NCI-H1092 treated with DMSO at 0.1 percent for 48 hours (cell line): ENCODE measurements at places on chromosomes 13 and 19.

DNA sequence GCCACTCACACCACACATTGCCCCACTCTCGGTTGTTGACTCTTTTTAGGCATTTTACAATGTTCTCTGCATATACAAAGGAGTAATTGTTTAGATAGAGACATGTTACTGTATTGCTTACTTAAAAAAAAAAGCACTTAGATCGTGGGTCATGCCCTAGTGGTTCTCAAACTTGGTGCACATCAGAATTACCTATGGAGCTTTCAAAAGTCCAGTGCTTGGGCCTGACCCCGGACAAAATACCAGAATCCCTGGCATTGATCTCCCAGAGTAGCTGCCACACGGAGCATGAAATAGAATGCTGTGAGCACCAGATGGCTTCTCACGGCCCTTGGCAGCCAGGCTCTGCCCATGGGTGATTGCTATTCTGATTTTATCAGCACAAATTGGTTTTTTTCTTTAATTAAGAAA lies 20.0 kb downstream of the ACP7 start:
- no peak for DNase-seq

DNA sequence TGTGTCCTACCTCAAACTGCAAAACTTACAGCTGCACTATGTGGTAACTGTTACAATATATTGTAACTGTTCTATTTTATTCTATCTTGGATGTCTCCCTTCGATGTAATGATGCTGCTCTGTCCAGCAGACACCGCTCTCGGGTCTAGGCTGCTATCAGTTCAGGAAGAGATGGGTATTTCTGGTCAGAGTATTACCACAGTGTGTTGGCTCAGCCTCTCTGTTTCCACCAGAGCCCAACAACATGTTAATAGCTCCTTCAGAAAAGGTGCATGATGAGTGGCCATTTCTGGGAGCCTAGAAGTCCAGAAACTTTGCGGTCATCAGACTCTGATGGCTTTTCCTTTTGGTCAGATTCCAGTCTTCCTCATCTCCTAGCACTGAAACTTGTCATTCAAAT lies 35.9 kb upstream of the IGFL1 start:
- no peak for DNase-seq

- DNase-seq, result no peak
Measured at GRCh38 chr13:55263045-55263444, 1877.7 kb upstream of the PRR20A start.

- DNase-seq, result no peak
Measured at GRCh38 chr13:23608701-23609413, 38.6 kb downstream of the TNFRSF19 start.

GRCh38 chr13:31943591-31943990 lies 88.0 kb upstream of the FRY start:
- no peak for DNase-seq

DNA sequence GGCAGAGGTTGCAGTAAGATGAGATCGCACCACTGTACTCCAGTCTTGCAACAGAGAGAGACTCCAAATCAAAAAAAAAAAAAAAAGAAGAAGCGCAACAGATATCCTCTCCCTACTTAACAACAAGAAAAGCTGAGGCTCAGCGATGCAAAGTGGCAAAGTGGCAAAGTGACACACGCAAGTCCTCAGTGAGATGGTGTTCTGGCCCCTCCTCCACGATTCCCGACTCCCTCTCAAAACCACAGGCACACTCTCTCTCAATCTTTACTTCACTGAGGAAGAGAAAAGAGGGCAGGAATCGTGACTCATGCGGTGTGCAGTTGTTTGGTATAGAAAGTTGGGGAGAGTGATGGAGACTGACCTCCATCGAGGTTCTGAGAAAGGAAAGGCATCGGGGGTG lies 12.6 kb downstream of the FFAR2 start:
- DNase-seq, result no peak

DNA sequence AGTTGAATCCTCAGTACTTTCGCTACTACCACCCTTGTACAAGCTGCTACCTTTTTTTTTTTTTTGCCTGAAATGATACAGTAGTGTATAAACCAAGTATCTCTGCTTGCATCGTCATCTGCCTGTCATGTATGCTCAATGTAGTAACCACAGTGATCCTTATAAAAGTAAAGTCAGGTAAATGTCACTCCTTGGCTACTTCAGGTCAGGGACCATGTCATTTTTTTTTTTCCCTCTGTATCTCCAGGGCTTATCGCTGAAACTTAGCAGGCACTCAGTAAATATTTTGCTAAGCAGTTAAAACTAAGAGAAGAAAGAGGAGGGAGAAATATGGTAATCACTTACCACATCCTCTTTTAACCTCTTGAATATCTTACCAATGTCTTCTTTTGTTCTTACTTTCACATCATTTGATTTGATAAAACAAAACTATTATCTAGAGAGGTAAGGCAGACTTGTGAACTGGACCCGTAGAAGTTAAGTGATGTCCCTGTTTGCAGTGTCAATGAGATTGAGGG lies 96.8 kb upstream of the KLF12 start:
- DNase-seq, result no peak

DNA sequence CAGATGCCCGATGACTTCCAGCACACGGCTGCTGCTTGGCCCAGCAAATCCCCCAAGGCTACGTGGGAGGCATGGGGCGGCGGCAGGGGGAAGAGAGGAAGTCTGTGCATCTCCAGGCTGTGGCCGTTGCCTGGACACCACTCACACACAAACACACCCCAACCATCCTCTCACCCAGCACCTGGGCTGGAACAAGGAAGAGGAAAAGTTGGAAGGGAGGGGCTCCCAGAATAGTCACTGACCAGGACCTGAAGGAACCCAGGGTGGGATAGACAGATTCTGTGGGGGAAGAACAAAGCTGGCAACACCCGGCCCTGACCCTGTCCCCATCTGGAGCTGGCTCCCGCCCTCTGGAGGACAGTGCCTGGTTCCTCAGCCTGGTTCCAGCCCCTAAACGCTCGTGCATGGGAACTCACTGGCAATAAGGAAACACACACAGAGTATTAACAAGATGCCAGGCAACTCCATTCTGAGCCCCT lies 11.2 kb downstream of the PPP6R1 start:
- DNase-seq, result no peak

DNA sequence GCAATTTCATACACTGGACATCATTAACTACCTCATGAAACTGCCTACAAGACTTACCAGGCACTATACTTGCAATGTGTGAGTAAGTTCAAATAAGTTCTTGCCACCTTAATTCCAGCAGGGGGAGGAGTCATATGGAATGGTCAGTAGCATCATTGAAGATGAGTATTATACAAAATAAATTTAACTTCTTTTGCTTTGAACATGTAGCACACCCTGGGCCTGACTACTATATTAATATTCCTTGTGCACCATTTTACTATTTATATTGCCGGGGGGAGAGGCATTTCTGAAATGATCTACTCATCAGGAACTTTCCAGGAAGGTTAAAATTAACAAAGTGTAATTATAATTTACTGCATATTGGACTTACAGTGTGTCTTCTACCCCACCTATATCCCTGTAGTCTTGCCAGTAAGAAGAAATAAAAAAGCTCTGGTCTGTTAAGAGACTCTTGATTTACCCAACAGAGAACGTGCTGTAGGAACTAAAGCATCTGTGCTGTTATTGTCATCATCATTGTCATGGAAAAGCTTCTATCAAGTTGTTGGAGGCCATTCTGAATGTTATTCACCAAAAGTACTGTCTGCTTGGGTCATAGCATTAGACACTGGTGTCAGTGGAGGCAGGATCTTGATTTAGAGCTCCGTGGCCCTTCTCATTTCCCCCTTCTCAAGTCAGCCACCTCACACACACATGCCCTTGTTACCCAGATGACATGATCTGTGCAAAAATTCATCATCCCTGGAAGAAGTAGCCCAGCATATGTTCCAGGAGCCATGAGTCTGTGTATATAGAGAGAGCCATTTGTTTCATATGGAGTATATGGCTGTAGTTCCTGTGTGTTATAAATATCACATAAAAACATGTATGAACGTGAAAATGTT lies 147.1 kb downstream of the MTUS2 start:
- DNase-seq, result no peak

- no peak for DNase-seq
Measured at GRCh38 chr13:34826432-34826831, 115.6 kb upstream of the NBEA start.

GRCh38 chr19:33177417-33177979 lies 16.6 kb upstream of the LRP3 start:
- DNase-seq, result no peak

GRCh38 chr13:93409001-93409400 lies 182.4 kb downstream of the GPC6 start:
- DNase-seq, result no peak

DNA sequence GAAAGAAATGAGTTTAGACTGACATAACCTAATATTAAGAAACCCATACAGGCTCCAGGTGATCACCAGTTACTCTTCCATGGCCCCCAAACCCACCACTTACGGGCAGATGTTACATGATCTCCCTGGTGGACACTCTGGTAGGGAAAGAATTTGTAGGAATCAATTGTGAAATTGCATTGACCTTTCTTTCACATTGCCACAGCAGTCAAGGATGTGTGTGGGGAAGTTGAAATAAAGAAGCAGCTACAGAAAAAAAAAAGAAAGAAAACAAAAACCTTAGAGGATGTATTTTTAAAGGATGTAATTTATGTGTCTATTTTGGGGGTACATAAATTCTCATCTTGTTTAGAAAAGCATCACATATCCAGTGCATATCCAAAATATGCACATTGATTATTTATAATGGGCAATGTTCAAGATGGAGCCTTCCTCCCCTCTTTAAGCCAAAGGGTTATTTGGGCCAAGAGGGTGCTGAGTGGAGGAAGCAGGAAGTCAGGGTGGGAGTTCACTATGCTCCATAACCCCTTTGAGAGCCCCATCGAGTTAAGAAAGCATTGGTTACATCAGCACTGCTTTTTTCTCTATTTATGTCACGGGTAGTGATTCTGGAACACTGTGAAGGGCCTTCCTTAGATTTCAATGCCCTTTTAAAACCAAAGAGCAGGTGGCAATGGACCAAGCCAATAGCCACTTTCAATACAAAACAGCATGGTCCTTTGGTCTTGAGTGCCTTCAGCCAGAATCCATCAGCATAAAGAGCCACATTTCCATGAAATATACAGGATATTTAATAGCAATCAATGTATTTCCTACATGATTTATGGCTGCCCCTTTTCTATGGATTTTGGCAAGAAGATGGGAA lies 169.6 kb downstream of the LACC1 start:
- peak; percentile 90 for DNase-seq

DNA sequence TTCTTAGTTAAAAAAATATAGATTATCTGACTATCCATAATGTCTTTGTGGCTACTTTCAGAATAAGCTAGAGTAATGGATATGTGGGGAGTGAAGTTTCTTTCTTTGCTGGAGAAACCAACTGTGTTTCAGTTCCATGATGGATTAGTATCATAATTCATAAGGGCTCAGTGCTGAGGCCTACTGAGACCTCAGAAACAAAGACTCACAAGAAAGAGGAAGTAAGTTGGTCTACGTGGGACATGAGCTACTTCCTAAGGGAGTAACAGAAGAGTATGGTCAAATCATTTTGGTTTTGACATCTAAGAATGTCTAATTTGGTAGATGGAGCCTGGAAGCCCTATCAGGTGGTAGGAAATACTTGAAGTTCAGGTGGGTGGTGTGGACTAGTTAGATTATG lies 99.0 kb upstream of the HTR2A start:
- DNase-seq, result no peak

DNA sequence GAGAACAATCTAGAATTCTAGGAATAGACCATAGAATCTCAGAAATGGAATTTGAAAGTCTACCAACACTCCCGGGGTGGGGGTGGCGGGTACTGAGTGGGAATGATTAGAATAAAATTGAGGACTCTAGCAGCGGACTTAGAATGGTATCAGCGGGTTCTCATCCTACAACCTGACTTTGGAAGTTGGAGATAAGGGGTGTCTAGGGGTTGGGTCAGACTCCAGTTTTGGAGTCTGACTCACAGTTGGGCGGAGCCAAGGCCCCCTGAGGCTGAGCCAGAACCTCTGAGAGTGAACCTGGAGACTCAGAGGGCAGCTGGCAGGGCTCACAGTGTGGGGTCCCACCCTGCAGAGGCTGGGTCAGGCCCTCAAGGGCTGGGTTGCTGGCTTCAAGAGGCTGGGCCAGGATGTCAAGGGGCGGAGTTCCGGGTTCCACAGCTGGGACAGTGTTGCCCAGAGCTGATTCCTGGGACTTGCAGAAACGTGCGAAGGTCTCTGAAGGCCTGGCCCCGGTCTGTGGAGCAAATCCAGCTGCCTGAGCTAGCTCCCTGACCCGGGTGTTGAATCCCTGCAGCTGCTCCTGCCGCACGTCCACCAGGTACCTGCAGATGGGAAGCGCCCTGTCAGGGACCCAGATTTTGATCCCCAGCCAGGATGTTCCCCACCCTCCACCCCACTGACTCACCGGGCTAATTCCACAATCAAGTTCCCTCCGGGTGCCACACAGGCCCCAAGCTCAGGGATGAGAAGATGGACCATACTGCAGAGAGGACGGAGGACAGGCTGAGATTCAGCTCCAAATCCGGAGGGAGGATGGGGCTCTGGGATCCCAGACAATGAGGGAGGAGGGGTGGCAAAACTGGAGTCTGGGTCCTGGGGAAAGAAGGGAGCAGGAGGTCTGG lies 1.6 kb upstream of the TNNI3 start:
- no peak for DNase-seq

DNA sequence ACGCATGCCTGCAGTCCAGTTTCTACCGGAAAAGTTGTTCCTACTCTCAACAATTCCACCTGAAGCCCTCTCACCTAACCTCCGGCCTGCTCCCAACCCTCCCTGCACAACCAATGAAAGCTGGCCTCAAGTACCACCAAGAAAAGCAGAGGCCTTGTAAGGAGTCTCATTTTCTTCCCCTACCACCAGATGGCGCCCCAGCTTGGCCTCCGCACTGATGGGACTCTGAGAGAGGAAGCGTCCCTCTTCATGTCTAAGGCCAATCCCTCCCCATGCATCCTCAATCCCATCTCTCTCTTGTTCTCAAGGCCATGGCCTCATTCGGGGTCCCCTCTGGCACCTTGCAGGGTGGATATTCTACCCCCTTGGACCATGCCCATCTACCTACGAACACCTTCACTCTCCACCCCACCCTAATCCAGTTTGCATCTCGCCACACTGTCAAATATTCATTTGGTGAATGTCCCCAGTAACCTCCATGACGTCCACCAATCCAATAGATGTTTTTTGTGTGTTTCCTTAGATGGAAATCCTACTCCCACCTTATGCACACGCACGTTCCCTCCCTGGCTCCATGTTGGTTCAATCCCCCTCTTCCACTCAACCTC lies 412.8 kb downstream of the ZNF536 start:
- no peak for DNase-seq

DNA sequence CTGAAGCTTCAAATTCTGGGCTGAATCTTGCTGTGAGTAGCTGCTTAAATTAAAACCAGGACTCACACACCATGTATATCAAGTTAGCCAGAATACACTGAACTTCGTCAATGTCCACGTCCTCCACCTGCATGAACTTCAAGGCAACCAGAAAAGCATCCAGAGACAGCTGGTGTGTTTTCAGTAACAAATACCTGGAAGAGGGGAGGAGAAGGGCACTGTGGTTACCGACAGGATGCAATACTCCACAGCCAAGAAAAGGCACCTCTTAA lies 20.4 kb downstream of the PROZ start:
- no peak for DNase-seq

GRCh38 chr13:109840201-109840892 lies 54.0 kb upstream of the IRS2 start:
- DNase-seq, result no peak

GRCh38 chr19:12485052-12485416 lies 418 bp upstream of the ZNF709 start:
- DNase-seq, result no peak
